Choroid plexus epithelial cell (primary cell): ENCODE measurements at places on chromosomes 3 and 15.

DNA sequence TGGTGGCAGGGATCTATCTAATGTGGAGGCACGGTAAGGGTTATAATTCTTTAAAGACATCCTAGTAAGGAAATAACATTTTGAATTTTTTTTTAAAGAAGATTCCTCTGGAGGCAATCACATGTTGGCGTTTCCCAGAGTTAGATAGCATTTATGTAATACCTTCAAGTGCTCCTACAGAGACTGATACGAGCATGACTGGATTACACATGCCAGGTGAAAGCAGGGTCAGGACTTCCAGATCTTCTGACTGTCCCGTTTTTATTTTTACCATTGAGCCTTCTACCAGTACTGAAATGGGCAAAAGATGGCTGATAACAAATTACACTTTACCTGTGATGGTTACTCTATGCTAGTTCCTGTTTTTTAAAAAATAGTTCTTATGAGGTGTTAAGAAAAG lies 13.8 kb downstream of the IL17RB start:
- DNase-seq: no peak

GRCh38 chr15:85172846-85173490 lies 191.3 kb downstream of the PDE8A start:
- DNase-seq: no peak

- no peak for DNase-seq
Measured at GRCh38 chr3:63124090-63124489, 154.0 kb upstream of the SYNPR start.

DNA sequence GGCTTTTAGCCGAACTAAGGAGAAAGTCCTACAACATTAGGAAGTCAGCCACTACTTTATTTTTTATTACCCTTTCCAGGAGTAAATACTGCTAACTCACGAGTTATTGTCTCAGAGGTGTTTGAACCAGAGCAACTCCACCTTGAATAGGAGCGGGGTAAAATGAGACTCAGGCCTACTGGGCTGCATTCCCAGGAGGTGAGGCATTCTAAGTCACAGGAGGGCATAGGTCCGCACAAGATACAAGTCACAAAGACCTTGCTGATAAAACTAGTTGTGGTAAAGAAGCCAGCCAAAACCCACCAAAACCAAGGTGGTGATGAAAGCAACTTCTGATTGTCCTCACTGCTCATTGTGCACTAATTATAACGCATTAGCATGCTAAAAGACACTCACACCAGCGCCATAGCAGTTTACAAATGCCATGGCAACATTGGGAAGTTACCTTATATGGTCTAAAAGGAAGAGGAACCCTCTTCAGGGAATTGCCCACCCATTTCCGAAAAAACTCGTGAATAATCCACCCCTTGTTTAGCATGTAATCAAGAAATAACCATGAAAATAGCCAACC lies 555.9 kb downstream of the IGSF11 start:
- no peak for DNase-seq

- peak; percentile 91 for DNase-seq
Measured at GRCh38 chr3:23580096-23580713, 225.6 kb upstream of the UBE2E1 start.

DNA sequence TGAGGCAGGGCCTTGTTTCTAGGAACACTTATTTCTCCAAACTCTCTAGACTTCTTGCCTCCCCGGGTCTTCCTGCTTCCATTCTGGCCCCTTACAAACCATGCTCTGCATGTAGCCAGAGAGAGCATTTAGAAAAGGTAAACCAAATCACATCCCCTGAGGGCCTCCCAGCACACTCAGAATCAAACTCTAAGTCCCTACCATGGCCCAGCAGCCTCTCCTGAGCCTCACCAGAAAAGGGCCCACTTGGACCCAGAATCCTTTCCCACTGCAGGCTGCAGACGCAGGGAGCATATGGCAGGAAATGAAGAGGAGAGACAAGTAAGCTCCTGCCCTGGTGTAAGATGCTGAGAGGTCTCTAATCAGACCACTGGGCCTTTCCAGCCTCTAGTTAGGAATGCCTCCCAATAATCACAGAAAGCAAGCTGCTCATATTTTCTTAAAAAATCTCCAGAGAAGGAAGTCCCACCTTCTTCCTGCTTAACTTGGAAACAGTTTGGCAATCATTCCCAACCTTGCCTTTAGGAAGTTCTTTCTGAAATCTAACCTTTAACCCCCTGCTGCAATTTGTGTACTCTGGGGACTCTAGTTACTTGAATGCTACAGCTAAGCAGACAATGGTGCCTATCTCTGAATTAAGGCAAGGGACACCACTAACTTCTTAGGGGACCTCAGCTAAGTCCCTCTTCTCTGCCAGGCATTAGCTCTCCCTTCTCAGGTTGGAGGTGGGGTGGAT lies 4.2 kb downstream of the AMOTL2 start:
- DNase-seq: no peak

GRCh38 chr3:18987070-18987469 lies 161.2 kb upstream of the KCNH8 start:
- DNase-seq: no peak

GRCh38 chr3:11009898-11010297 lies 17.4 kb downstream of the SLC6A1 start:
- no peak for DNase-seq
